ENCODE measurements at places on chromosomes 1 and 21.

- DNase-seq: no peak
These were observed 31.6 kb downstream of the IFI44 start for GRCh38 chr1:78681265-78681664.

GRCh38 chr1:174114788-174115448, 44.4 kb upstream of the RABGAP1L start:
- DNase-seq: peak; percentile 59

DNA sequence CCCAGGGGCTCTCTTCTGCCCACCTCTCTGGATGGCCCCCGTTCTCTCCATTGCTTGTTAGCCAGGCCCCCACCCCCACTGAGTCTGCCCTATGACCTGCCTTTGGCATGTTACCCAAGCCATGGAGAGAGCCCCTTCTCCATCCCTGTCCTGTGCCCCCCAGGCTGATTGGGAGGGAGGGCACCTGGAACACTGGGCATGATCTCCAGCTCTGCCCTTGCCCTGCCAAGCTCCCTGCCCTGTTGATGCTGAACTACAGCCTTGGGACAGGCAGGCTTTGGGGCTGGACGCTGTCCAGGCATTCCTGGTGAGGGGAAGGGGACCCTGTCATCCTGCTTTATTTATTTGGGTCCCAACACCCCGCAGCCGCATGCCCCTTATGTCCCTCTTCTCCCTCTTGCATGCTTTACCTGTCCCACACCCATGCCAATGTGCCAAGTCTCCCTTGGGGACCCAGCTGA, 10.7 kb downstream of the TRIM46 start:
- no peak for DNase-seq

DNA sequence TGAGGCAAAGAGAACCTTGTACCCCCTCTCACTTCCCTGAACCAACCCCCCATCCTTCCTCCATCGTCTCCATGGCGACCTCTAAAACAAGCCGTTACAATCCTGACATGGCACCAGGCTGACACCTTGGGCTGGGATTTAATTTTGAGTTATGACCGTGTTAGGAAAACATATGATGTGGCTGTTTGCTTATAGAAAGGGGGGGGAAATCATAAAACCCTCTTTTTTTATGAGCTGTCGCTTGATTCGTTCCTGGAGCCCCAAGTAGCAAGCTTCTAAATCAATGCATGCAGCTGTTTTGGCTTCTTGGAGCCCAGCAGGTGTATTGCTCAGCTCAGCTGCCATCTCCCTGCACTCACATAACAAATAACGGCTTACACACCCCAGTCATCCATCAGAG, 301.2 kb upstream of the SPAG17 start:
- no peak for DNase-seq

DNA sequence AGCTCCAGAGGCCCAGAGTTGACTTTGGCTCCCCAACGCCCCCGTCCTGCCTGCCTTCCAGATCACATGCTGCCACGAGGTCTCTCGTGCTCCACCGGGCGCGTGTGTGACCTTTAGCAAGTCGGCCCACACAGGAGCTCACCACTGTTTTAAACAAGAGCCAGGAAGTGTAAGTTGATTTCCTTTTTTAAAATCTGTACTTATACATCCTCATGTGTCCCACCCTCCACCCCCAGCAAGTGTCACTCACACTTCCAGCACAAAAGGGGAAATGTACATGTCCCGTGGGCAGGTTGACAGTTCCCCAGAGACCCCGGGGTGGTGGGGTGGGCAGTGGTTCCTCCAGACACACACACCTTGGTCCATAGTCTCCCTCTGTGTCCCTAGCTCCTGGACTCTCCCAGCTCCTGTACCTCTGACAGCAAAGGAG, 84.4 kb downstream of the STUM start:
- no peak for DNase-seq

GRCh38 chr1:38784452-38785284, 74.9 kb downstream of the RRAGC start:
- DNase-seq: no peak

GRCh38 chr1:165678509-165678908, 19.9 kb downstream of the ALDH9A1 start:
- no peak for DNase-seq

- DNase-seq: no peak
These were observed 4.6 kb upstream of the DDOST start for GRCh38 chr1:20665726-20666125.

- no peak for DNase-seq
These were observed 31.6 kb upstream of the ABCB10 start for GRCh38 chr1:229590119-229590518.

GRCh38 chr1:221517961-221518360, 223.9 kb downstream of the DUSP10 start:
- no peak for DNase-seq

GRCh38 chr1:38045401-38046332, 926 bp downstream of the POU3F1 start:
- DNase-seq: no peak

- DNase-seq: no peak
These were observed 78.9 kb upstream of the CAMK1G start for GRCh38 chr1:209504571-209504970.

- DNase-seq: no peak
These were observed 1.8 kb downstream of the CGN start for GRCh38 chr1:151512801-151513625.

- DNase-seq: no peak
These were observed 47.0 kb downstream of the ACTL8 start for GRCh38 chr1:17802164-17802563.

DNA sequence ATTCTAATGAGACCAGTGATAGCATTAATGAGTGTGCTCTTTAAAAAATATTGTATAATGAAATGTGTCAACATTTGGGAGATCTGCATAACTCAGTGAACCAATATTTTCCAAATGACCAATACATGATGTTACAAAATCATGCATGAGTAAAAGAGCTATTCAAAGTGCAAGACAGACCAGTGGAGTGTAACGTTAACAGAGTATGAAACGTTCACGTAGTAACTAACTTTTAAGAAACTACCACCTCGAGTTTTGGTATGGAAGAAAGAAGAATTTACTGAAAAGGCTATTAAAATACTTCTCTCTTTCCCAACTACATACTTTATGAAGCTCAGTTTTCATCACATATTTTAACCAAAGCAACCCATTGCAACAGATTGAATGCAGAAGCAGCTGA, 9.6 kb upstream of the SLC6A9 start:
- no peak for DNase-seq

DNA sequence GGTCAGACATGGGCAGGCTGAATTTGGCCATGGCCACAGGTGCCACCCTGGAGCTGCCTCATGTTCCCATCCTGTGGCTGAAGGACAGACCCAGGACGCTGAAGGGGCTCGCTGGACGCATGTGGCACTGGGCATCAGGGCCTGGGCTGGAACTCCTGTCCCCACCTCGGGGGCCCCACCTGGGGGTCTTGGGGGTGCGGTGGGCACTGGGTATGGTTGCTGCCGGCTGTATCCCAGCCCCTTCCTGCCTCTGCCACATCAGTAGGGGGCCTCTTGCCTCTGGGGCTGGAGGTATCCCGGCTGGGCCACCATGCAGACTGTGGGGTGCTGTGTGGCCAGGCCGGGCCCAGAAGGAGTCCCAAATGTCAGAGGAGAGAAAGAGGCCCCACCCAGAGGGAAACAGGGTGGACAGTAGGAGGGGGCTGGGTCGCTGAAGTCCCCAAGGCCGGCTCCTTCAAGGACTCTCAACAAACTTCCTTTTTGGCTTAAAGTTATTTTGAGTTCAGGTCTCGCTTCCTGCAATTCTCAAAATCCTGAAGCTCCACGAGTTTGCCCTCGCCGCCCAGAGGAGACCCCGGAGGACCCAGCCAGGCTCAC, 78.7 kb downstream of the SIK1 start:
- DNase-seq: no peak

DNA sequence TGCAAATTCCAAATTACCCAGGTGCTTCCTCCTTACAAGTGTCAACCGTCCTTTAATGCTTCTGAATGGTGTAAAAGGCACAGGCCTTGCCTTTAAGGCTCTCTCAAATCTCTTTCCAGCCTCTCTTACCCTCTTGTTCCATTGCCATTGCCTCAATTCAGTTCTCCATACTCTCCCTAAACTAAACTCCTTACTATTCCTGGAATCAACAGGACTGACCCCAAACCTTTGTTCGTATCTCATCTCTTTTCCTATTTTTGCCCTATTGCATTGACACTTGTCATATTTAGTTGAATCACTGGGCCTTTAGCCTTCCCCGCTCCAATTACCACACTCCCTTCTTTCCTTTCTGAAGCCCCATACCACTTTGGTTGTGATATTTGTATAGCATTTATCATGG, 3.9 kb upstream of the CD55 start:
- DNase-seq: no peak

GRCh38 chr1:240611228-240611618, 732 bp downstream of the GREM2 start:
- no peak for DNase-seq

GRCh38 chr1:8152731-8153702, 126.9 kb upstream of the ERRFI1 start:
- DNase-seq: no peak

- no peak for DNase-seq
These were observed 1.7 kb upstream of the ADAR start for GRCh38 chr1:154609398-154610380.

- no peak for DNase-seq
These were observed 19.6 kb downstream of the ZNF362 start for GRCh38 chr1:33275706-33276572.

DNA sequence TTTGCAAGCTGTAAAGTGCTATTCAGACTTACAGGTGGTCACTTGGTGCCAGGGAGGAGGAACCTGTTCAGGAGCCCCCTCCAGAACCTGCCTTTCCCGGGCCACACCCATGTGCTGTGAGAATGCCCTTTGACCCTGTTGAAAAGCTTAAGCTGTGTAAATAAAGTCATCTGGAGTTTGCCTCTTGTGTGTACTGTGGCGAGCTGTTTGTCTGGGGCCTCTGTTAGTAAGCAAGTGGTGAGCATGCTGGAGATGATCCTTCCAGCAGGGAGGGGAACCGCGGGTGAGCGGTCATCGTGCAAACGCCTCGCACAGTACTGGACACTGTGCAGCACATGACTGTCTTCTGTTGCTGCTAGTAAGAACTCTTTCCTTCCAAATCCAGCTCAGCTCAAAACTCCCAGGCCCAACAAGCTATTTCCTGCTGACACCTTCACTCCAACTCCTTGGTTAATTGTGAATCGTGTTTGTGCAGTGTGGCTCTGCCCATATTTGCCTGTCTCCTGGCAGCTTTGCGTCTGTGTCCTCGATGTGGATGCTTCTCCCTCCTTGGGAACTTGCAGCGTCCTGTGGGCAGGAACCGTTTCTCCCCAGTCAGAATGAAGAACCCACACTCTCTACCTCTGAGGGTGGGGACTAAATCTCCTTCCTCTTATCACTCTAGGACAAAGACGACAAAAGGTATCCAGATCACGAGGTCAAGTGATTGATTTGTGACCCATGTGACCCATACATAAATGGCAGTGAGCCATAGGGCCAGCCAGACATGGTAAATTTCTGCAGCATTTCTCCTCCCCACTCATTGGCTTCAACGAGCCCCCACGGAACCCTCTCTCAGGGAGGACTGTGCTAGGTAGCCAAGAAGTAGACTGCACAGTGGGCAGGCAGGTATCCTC, 13.9 kb upstream of the BTG2 start:
- no peak for DNase-seq

- no peak for DNase-seq
These were observed 50.8 kb downstream of the TGFB2 start for GRCh38 chr1:218395916-218396315.

GRCh38 chr1:33211972-33212371, 30.1 kb upstream of the TRIM62 start:
- DNase-seq: no peak

DNA sequence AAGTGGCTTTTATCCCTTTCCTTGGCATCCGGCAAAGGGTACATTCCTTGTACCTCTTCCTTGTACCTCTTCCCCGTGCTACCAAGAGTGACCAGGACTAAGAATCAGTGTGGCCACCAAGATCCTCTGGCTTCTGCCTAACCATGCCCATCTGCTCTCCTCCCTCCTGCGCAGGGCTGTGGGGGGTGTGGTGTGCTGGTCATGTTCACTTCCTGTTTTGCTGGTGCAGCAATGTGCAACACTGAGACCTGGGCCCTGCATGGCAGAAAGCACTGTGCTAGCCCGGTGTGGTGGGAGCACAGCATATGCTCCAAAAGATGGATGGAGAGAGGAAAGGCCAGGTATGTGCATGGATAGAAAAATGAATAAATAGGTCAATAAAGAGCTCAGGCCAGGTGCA, 33.3 kb upstream of the TENT5C start:
- no peak for DNase-seq

- DNase-seq: no peak
These were observed 3.5 kb downstream of the TNFRSF1B start for GRCh38 chr1:12170263-12170671.

DNA sequence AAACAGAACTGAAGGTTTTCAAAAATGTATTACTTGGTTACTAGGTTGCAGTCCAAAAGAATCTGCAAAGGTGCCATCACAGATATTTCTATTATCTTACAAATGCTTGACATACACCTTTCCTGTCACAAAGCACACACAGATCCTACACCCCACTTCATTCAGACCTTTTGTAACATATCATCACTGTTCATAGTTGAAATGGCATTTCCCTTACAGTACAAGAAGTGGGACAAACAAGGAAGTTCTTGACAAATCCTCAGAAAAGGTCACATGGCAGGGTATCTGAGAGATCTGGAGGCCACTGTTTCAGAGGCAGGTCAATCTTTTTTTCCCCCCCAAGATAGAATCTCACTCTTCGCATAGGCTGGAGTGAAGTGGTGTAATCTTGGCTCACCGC, 21.3 kb downstream of the TOR1AIP2 start:
- DNase-seq: no peak

GRCh38 chr1:25716320-25716719, 83.7 kb upstream of the SELENON start:
- DNase-seq: no peak

GRCh38 chr21:44865561-44866280, 7.8 kb downstream of the PTTG1IP start:
- peak; percentile 86 for DNase-seq

GRCh38 chr1:196660272-196660671, 8.4 kb downstream of the CFH start:
- DNase-seq: no peak

- no peak for DNase-seq
These were observed 27.1 kb upstream of the PLXNA2 start for GRCh38 chr1:208271236-208271635.

DNA sequence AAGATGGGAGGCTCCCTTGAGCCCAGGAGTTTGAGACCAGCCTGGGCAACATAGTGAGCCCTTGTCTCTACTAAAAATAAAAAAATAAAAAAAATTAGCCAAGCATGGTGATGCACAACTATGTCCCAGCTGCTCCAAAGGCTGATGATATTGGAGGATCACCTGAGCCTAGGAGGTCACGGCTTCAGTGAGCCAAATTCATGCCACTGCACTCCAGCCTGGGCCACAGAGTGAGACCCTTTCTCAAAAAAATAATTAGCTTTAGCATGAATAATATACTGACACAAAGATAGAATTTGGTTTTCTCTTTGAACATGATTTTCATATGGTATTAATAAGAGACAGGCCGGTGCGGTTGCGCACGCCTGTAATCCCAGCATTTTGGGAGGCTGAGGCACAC, 88.8 kb downstream of the DESI2 start:
- DNase-seq: no peak

Data from CMK (cell line).